Astrocyte of the spinal cord (primary cell): ENCODE measurements at places on chromosomes 3 and 15.
A peak's percentile ranks its signal among the peaks of the same experiment; 100 is the strongest.

GRCh38 chr15:84846269-84846668, 29.1 kb downstream of the ALPK3 start:
- DNase-seq: no peak

GRCh38 chr3:118863731-118864322, 170.8 kb downstream of the IGSF11 start:
- no peak for DNase-seq

DNA sequence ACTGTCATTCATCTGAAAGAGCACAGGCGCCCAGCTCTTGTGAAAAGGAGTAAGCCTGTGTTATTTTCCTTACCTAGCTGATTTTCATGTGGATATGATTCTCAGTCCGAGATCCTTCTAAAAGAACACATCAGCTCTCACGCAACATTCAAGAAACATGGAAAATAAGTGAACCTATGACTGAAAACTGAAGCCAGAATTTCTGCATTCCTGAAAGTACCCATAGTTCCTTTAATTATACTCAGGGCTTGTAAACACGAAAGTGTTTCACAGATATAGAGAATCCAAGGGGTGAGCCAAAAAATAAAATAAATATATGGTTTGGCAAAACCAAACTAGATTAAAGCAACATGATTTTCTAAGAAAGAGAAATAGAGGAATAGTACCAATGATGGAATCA, 100.8 kb upstream of the CHMP2B start:
- DNase-seq: no peak

GRCh38 chr15:66163553-66163952, 90.0 kb downstream of the MEGF11 start:
- no peak for DNase-seq

DNA sequence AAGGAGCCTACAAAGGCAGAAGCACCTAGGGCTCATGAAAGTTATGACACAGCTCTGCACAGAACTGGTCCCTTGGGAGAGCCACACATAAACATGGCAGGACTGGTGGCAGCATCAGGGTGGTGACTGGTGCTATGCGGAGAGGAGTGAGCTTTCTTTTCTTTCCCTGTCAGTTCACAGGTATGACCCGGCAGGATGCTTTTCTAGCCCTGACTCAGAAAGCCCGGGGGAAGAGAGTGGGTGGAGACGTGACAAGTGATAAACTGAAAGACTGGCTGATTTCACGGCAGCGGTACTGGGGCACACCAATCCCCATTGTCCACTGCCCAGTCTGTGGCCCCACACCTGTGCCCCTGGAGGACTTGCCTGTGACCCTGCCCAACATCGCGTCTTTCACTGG, 103.0 kb downstream of the LARS2 start:
- DNase-seq: no peak

DNA sequence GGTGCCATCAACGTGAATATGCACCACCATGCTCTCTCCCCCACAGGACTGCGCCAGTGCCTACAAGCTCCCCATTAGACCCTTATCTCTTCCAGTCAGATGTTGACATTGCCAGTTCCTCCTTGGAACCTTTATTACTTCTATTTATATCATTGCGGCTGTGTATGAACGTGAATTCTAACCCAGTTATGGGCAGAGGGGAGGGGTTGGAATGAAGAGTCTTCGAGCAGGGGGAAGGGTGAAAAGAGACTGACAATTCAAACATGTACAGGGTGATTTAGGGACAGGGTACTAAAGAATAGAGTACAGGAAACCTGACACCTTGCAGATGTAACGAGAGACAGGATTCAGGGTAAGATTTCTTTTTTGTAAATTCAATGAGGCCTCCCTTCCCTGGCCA, 41.8 kb upstream of the ST6GAL1 start:
- DNase-seq: no peak

DNA sequence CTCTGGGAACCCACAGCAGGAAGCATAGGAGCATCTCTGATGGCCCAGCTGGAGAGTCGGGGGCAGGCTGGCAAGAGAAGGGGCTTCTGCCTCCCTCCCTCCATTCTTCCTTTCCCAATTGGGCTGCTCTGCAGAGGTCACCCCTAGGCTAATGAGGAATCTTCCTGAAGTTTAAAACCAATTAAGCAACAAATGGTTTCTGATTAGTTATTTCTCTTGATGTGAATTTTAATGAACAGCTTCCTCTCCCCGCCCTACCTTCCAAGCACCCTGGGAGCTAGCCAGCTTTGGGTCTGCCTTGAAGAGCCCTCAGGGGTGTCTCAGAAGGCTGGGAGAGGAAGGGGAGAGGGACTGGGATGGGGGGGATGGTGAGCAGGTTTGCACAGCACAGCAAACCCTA, 24.6 kb upstream of the HCN4 start:
- no peak for DNase-seq

DNA sequence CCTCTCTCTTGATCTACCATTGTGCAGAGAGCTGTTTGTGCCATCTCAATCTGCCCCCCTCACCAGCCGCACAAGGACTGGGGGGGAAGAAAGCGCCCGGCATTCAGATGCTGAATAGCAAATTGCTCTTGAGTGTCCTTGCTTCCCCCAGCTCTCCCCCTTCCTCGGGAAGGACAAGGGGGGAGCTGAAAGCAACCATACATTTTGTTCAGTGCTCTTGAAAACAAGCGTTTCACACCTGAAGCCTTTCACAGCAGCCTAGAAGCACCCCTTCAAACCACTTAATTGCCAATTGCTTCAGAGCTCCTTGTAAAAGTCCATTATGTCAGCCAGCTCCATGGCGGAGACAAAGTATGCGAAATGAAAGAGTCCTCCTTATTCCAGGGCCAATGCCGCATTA, 540.1 kb downstream of the NR2F2 start:
- no peak for DNase-seq

GRCh38 chr3:138227650-138228049, 40.5 kb downstream of the ARMC8 start:
- peak; percentile 70 for DNase-seq

DNA sequence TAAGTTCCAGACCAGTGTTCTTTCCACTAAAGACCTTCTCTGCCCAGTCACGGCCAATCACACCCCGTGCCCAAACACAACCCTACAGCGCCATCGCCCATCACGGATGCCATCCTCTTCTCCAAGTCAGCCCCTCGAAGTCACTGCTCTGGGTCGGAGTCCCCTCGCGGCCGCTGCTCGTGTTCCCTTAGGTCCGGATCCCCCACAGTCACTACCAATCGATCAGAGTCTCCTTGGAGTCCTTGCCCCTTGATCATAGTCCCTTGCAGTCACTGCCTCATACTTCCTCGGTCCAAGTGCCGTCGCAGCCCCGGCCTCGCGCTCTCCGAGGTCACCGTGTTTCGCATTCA, 461 bp downstream of the PCYT1A start:
- DNase-seq: peak; percentile 20

DNA sequence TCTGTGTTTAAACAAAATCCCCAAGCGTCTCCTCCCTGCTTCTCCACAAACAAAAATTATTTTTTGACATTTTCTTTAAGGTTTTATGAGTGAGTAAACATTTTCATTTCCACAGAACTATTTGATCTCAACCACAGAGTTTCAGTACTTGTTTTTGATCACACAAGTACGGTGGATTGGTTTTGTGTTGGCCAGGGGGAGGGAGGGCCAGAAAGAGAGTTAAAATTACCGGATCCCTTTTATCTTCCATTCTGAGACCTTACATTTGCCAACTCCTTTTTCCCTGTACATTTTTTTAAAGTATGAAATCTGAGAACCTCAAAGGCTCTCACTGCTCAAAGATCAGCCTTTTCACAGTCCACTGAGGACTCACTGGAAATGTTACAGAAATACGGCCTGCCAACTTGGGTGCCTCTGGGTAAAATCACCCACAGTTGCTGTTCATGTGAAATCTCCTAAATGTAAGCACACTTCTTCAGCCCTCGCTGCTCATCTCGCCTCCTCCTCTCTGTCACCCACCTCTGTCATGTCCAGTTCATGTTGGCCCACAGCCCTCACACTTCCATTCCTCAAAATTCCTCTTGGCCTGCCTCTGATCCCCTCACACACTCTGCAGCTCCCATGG, 1.7 kb downstream of the HOMER2 start:
- DNase-seq: no peak

DNA sequence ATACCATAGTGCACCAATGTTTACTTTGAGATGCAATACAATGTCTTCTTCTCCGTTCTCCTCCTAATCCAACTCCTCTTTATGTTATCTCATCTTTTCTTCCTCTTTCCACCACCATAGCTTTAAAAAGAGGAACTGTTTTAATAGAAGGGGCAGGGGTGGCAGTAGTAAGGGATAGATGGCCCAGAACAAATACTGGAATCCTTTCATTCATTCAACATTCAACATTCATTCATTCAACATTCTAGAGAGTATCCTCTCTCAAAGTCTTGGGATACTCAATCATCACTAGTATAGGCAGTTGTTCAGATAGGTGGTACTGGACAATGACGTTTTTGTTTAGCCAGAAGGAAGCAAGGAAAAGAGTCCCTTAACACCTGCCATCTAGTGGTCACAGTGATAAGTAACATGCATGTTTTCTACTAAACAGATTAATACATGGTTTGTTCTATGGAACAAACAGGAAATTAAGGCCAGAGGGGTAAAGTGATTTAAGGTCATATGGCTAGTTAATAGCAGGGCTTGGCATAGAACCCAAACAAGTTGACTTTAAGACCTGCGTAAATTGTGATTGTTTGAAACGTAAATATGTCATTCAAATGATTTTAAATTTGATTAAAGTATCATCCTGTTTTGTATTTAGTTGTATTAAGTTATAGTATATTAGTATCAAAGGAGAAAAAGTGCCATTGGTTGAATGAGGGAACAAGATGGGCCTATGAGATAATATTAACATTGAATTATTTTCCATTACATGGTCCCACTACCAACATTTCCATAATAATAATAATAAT, 26.9 kb upstream of the EHHADH start:
- DNase-seq: peak; percentile 60

- DNase-seq: no peak
These were observed 1037.6 kb upstream of the NR2F2 start for GRCh38 chr15:95292785-95293450.

- no peak for DNase-seq
These were observed 31.5 kb downstream of the UBE2E1 start for GRCh38 chr3:23837286-23837685.

DNA sequence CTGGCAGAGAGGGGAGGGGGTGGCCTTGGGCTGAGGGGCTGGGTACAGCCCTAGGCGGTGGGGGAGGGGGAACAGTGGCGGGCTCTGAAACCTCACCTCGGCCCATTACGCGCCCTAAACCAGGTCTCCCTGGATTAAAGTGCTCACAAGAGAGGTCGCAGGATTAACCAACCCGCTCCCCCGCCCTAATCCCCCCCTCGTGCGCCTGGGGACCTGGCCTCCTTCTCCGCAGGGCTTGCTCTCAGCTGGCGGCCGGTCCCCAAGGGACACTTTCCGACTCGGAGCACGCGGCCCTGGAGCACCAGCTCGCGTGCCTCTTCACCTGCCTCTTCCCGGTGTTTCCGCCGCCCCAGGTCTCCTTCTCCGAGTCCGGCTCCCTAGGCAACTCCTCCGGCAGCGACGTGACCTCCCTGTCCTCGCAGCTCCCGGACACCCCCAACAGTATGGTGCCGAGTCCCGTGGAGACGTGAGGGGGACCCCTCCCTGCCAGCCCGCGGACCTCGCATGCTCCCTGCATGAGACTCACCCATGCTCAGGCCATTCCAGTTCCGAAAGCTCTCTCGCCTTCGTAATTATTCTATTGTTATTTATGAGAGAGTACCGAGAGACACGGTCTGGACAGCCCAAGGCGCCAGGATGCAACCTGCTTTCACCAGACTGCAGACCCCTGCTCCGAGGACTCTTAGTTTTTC, 4.9 kb downstream of the ISL2 start:
- no peak for DNase-seq

- no peak for DNase-seq
These were observed 116.5 kb downstream of the UBE2E2 start for GRCh38 chr3:23319366-23320312.

DNA sequence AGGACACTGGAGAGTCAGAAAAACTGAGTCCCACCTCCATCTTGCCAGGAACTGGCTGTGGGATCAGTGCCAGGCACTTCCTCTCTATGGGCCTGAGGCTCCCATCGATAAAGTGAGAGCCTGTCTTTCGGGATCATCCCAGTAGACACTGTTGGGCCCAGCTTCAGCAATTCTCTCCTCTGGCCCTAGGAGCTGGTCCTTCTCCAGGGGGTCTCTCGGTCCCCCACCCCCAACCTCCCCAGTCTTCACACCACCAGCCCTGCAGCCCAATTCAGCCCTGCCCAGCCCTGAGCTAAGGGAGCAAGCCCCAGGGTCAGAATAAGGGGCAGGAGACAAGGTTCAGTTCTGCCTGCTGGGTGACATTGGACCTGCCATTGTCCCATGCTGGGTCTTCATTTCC, 4.5 kb upstream of the LCTL start:
- DNase-seq: no peak

- no peak for DNase-seq
These were observed 46.4 kb downstream of the DLEC1 start for GRCh38 chr3:38085311-38085942.

DNA sequence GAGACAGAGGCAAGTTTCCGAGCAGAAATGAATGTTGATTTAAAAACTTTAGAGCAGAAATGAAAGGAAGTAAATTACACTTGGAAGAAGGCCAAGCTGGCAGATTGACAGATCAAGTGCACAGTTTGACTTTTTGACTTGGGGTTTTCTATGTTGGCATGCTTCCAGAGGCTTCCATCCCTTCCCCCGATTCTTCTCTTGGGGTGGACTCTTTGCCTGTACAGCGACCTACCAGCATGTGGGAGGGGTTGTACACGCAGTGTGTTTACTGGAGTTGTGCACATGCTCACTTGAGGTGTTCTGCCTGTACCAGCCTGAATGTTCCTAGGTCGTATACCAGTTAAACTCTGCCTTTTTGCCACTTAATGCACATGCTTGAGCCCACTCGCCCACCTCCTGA, 701.5 kb upstream of the GBE1 start:
- DNase-seq: no peak

DNA sequence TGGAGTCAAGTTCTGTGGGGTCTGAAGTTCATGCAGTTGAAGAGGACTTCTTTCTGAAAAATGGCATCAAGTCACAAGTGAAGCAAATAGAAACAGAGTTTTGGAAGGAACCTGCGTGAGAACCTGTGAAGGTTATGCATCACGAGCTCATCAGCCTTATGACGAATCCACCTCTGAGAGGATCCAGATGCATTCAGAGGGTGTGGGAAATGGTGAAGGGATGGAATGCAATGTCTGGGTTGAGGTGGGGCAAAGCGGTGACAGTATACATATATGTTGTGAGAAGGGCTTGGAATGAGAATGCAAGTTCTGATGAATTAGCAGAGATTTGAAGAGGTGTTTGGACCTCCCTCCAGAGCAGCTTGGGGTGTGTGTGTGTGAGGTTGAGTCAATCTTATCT, 382.1 kb upstream of the TBL1XR1 start:
- DNase-seq: no peak

DNA sequence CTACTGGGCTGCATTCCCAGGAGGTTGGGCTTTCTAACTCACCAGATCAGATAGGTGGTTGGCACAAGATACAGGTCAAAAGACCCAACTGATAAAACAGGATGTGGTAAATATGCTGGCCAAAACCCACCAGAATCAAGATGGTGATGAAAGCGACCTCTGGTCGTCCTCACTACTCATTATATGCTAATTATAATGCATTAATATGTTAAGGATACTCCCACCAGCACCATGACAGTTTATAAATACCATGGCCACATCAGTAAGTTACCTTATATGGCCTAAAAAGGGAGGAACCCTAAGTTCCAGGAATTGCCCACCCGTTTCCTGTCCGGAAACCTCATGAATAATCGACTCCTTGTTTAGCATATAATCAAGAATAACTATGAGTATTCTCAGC, 31.6 kb downstream of the CFAP44 start:
- DNase-seq: no peak
